ENCODE measurements at places on chromosomes 13 and 19.

GRCh38 chr19:5623397-5624017, 624 bp downstream of the SAFB start:
- DNase-seq, result peak; percentile 7

- DNase-seq, result no peak
Observed at GRCh38 chr19:14183741-14184350, 22.1 kb downstream of the ADGRL1 start.

- no peak for DNase-seq
Observed at GRCh38 chr19:12126707-12127106, 13.4 kb downstream of the ZNF20 start.

GRCh38 chr13:59437544-59438301, 726.0 kb downstream of the DIAPH3 start:
- peak; percentile 52 for DNase-seq

- no peak for DNase-seq
Observed at GRCh38 chr19:45117671-45118070, 24.7 kb downstream of the PPP1R37 start.
